ENCODE measurements at places on chromosomes 2 and 18.

GRCh38 chr2:100887713-100888495 is 68.0 kb downstream of the NPAS2 start:
- DNase-seq = no peak

- DNase-seq = no peak
These were observed 265.1 kb upstream of the SIX2 start for GRCh38 chr2:45274250-45274926.

DNA sequence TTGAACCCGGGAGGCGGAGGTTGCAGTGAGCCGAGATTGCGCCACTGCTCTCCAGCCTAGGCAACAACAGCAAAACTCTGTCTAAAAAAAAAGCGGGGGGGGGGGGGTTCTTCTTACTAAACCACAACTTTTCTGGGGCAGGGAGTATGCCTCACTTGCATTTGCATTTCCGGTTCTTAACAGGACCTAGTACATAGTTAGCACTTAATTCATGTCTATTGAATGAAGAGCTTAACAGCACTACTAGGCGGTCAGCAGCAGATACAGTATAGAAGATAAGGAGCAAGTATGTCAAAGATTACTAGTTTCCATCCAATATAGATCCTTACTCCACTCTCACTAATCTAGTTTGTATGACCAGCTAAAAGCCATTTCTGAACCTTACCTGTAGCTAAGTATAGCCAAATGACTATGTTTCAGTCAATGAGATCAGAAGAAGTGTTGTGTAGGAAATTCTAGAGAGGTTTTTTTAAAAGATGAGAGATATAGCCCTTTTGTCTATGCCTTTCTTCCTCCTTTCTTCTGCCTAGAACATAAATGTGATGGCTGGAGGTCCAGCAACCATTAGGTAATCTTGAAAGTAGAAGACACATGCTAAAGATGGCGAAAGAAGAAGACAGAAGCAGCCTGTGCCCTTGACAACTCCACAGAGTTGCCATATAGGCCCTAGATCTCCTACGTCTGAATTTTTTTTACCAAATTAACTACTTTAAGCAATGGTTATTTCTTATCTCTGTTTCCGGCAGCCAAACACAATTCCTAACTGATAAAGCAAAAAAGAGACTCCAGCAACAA is 11.3 kb downstream of the HYCC2 start:
- DNase-seq = no peak

DNA sequence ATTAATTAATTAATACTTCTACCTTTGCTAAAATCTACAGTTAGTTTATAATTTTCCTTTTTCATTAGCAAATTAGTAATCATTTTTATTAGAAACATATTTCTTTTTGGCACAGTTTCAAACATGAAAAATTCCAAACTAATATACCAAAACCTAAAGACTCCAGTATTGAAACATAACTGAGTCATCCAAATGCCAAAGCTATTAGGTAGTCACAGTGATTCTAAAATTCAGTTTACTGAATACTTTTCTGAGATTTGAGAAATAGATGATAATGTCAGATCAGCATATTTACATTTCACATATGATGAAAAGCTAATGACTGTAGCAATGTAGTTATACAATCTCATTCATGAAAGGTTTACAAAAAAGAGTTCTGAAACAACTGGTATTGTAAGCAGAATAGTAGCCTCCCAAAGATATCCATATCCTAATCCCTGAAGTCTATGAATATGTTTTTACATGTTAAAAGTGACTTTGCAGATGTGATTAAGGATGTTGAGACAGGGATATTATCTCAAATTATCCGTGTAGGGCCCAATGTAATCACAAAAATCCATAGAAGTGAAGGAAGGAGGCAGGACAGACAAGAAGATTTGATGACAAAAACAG is 680.2 kb upstream of the CHAC2 start:
- DNase-seq = no peak

GRCh38 chr18:38025433-38026038 is 459.9 kb upstream of the CELF4 start:
- DNase-seq = no peak

DNA sequence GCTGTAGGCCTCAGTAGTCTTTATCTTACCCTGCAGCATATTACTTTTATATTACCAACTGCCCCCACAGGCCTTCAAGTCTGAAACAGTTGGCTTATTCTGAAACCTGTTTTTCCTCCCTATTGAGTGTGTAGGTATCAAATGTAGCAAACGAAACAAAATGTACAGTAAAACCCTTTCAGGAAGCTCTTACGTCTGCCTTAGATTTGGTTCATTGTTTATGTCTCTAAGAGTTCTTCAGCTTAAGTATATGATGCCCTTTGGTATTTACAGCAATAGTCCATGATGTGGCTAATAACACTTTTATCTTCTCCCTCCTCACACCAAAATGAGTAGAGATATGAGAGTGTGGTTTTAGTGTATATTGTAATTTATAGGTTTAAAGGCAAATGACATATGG is 108.8 kb downstream of the DOCK10 start:
- DNase-seq = no peak

- DNase-seq = no peak
These were observed 69.3 kb downstream of the MARCO start for GRCh38 chr2:119011162-119011909.

- DNase-seq = no peak
These were observed 42.5 kb downstream of the ZNF519 start for GRCh38 chr18:14089781-14090180.
